ENCODE measurements at places on chromosomes 3 and 15.

DNA sequence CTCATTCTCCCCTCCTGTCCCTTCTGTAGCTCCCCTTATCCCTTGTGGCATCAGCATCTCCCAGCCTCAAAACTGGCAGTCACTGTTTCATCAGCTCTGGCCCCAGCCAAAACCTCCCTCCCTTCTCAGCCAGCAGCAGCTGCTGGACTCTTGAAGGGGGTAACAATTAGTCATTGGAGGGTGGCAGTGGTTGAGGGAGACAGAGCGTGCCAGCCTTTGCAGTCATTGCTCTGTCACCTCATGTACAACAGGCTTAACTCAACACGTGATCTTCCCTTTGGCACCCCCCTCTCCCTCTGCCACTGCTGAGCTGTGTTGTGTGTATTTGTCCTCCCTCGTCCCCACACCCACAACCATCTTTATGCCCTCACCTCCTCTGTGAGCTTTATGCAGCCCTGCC, 28.2 kb downstream of the RBP2 start:
- no peak for DNase-seq

DNA sequence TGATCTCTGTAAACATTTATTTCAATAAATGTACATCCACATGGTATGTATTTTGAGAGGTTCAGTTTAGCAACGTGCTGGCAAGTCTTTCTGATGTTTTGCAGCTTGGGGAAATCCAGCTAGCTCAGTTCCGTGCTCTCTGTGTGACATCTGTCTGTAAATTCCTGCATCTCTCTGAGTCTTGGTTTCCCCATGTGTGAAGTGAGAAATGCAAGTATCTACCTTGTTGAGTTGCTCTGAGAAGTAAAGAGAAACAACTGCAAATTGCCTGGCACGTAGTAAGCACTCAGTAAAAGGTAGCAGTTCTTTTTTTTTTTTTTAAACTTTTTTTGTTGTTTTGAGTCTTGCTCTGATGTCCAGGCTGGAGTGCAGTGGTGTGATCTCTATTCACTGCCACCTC, 30.2 kb upstream of the MORF4L1 start:
- DNase-seq, result no peak

DNA sequence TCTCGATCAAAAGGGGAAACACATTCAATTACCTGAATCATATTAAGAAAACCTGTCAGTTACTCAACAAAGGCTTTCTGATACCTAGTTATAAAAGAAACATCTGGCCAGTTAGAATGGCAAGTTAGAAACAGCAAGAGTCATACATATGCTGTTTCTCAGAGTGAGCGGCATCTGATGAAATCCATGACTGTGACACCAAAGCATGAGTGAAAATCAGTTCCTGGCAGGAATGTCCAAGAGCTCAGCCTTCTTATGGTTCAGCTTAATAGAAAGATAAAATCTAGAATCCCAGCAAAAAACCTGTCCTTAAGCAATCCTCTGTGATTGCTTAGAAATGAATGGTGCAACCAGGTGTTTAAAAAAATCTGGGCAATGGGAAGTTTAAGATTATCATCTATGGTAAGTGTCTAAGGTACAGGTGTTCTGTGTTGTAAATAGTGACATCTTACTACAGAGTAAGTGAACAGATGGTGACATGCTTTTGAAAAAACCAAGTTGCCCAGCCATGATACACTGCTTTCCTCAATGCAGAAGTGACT, 18.8 kb downstream of the B4GALT4 start:
- no peak for DNase-seq

DNA sequence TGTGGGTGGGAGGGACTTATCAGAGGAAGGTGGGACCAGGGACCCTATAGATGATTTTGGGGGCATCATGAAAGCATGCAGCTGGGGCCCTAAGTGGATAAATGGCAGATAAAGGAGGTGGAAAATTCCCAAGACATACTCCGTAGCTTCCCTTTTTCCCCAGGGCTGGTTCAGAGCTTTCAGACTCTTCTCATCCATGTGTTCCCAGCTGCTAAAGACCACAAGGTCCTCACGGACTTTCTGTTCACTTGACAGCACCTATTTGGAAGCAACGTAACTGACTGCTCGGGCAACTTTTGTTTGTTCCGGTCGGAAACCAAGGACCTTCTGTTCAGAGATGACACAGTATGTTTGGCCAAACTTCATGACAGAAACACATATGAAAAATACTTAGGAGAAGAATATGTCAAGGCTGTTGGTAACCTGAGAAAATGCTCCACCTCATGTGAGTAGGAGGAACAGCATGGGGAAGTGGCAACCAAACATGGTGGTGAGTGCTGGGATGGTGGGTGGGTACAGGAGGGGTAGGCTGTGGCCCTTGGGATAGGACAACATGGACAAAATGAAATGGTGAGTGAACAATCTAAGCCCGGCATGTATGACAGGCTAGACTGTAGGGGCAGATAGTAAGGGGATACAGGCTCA, 28.7 kb upstream of the SRPRB start:
- DNase-seq, result no peak

DNA sequence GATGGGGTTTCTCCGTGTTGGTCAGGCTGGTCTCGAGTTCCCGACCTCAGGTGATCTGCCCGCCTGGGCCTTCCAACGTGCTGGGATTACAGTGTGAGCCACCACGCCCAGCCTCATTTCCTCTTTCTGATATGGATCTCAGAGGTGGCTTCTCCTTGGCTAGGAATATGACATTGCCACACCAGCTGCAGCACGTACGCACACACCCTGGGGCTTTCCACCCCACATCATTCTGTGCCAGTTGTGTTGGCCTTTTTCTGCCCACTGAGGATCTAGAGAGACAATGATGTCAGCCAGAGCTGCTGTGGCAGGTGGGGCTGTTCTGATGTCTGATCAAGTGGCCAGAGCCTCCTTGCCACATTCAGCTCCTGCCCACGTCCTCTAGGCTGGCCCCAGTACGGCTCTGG, 29.0 kb downstream of the TMEM45A start:
- no peak for DNase-seq

DNA sequence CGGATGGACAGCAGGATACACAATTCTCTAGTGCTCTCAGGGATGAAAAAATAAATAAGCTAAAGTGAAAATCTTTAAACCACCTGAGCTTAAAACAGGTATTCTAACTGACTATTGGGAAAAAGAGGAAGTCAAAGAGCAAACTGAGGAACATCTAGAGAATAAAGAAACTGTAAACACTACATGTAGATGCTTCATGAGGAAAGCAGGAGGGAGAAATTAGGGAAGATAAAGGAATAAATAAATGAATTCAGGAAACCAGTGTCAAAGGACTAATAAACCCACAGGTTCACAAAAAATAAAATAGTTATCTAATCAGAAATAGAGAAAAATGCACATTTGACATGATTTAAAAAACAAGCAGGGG, 525 bp upstream of the MCCC1 start:
- no peak for DNase-seq

GRCh38 chr15:68783226-68784058, 37.3 kb downstream of the ANP32A start:
- DNase-seq, result peak; percentile 49

GRCh38 chr3:57787867-57788623, 31.9 kb downstream of the SLMAP start:
- DNase-seq, result no peak

GRCh38 chr15:65908876-65909275, 39.6 kb downstream of the RAB11A start:
- DNase-seq, result no peak

DNA sequence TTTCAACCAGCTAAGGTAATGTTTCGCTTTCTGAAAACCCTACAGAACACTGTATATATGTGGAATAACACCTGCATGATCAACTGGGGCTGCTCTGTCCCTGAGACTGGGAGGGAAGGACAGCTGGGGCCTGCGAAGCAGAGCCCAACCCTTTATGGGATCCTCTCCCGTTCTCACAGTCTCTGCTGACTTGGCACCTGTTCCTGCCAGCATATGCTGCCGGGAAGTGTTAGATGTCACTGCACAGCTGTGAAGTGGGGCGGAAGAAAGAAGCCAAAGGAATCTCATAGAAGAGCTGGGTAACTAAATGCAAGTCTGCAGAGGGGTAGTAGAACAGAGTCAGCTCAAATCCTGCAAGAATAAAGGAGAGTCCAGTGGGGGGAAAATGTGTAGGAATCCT, 29.6 kb downstream of the LRRC3B start:
- DNase-seq, result peak; percentile 53

DNA sequence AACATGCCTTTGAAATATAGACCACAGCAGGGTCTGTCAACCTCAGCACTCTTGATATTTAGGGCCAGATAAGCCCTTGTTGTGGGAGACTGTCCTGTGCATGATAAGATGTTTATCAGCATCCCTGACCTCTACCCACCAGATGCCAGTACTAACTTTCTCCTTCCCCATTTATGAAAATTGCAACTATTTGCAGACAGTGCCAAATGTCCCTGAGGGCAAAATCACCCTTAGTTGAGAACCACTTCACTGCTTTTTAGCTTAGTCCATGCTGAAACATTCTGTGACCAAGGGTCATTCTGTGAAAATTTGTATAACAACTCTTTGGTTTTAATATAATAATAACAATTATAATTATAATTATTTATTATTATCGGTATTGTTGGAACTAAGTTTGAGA, 1032.4 kb downstream of the MCTP2 start:
- no peak for DNase-seq

GRCh38 chr15:58770519-58770856, 614 bp upstream of the MINDY2 start:
- DNase-seq, result no peak

GRCh38 chr15:57611938-57612337, 20.2 kb downstream of the MYZAP start:
- DNase-seq, result no peak

DNA sequence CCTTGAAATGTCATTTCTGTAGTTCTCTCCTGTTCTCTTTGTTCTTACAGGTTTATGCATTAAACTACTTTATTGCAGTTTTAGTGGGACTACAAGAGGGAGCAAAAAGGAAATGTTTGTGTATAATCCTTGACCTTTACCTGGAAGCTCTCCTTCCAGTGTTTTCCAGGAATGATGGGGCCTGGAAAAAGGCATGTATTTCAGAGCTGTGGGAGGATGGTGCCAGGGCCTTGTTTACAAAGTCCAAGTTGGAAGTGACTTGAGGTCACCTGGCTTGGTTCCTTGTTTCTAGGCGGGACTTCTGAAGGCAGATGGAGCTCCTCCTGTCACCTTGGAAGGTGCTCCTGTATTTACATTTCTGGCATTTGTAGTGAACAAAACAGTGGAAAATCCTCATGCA, 15.1 kb downstream of the ACVR2B start:
- peak; percentile 1 for DNase-seq

- no peak for DNase-seq
Measured at GRCh38 chr15:37773111-37773860, 161.2 kb upstream of the TMCO5A start.

DNA sequence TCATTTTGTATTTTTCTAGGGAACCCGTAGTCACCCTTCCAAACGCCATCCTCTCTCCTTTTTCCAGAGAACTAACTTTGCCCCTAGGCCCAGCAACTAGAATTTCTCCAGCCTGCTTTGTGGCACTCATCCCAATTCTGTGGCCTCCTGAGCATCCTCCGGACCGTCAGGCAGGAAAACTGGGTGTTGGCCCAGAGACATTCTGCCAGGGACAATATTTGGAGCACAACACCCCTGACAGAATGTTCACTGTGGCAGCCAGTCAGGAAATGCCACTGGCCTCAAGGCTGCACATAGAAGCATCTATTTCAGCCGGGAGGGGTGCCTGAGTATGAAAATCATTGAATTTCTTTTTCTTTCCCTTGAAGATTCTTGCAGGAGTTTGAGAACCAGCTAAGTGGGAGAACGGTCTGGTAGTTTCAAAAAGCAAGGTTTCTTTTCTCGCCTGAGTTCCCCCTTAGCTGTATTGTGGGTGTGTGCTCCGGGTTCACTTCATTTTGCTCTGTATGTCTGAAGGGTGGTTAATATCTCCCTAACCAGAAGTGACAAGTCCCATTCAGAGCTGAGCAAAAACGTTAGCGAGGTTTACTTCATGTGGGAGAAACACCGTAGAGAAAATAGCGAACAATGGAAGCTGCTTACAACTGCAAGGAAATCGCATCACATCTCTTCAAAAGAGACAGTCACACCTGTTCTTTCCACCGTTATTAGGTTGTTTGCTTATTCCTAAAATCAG, 108.1 kb upstream of the TPM1 start:
- no peak for DNase-seq

GRCh38 chr15:58066042-58066867, 744 bp upstream of the ALDH1A2 start:
- DNase-seq, result peak; percentile 84

GRCh38 chr15:101723171-101723873, 951 bp downstream of the TARS3 start:
- no peak for DNase-seq

- DNase-seq, result no peak
Measured at GRCh38 chr3:156788846-156789245, 37.3 kb upstream of the LEKR1 start.

GRCh38 chr3:148643389-148643840, 54.3 kb upstream of the AGTR1 start:
- no peak for DNase-seq

DNA sequence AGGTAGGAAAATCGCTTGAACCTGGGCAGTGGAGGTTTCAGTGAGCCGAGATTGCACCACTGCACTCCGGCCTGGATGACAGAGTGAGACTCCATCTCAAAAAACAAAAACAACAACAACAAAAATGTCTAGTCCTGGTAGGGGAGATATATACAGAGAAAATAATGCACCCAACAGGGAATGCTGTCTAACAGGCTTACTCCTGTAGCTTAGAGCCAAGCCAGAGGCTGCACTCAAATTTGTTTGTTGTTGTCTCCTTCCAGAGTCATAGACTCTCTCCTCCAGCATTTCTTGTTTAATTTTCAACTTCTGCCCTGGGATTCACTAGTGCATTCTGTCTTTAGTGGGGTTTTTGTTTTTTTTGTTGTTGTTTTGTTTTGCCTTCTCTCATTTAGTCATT, 4.6 kb upstream of the TRA2B start:
- no peak for DNase-seq

DNA sequence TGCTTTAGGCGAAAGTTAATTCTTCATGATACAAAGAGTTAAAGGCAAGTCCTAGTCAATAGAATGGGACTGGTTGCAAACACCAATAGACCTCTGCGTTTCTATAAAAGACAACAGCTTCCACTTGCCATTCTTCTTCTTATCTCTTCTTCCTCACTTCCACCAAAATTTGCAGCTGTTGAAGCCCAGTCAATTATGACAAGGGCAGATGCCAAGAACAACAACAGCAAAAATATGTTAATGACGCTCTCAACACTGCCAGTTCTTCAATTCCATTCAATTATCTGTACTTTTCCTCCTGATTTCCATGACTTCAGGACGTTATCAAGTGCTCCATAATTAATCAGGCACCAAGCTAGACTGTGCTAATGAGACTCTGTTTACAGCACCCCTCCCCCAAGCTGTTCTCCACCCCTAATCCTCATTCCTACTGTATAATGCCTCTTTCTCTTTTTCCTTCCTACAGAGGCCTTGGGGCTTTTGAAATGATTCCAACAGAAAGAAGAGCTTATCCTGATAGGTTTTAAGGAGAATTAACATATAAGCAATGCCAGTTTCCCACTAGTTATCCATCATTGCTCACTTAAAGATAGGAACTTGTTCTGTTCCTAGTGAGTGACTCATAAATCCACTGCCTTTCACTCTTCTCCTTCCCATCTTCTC, 1160.5 kb downstream of the IGSF11 start:
- DNase-seq, result no peak

DNA sequence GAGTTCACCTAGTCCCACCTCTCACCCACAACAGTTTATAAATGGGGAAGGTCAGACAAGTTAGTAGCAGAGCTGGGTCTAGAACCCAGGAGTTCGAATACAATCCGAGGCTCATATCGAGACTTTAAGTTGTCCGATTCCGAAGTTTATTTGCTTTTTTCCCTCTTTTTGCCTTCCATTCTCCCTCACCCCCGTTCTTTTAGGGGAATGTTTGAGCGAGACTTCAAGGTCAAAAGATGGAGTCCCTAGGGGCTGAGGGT, 7.3 kb downstream of the BCL6 start:
- no peak for DNase-seq
